ENCODE measurements at places on chromosomes 7 and 10. TPM values are rescaled to one million over a fixed set of nuclear protein-coding genes. Genes with fewer than 3 reads are reported as not detected.

The WDR86 gene
- total RNA-seq, result not detected

The CAMK2B gene
- total RNA-seq, result 0.11 TPM

The MYOZ1 gene
- total RNA-seq, result 0.80 TPM

The ITGA8 gene
- total RNA-seq, result not detected

The KIAA1549 gene
- 12.4 TPM for total RNA-seq

The C10orf90 gene
- total RNA-seq, result not detected

The GJD4 gene
- total RNA-seq, result not detected

The FRMPD2 gene
- total RNA-seq, result not detected

The ANKRD1 gene
- total RNA-seq, result 16.1 TPM

The EN2 gene
- not detected for total RNA-seq

The ATG9B gene
- 0.09 TPM for total RNA-seq

GRCh38 chr10:44806950-44807349, 104.2 kb upstream of the TMEM72 start:
- no peak overlapping the region for H3K27ac ChIP-seq
- no peaks in the 10 kb centered on the region for H3K27me3 ChIP-seq
- no peak overlapping the region for H3K4me3 ChIP-seq

GRCh38 chr10:102841827-102842345, 4.7 kb upstream of the CYP17A1 start:
- DNase-seq, result no peak
- H3K27me3 ChIP-seq, result peaks cover 25% of the 10 kb centered on the region
- no peak overlapping the region for H3K4me3 ChIP-seq
- H3K4me1 ChIP-seq, result peaks cover 6% of the 10 kb centered on the region
- H3K36me3 ChIP-seq, result peaks cover 34% of the 10 kb centered on the region
- H3K27ac ChIP-seq, result no peak overlapping the region

- H3K27me3 ChIP-seq, result no peaks in the 10 kb centered on the region
- H3K4me3 ChIP-seq, result no peak overlapping the region
- H3K36me3 ChIP-seq, result peaks cover 5% of the 10 kb centered on the region
- no peak overlapping the region for H3K27ac ChIP-seq
- H3K4me1 ChIP-seq, result no peaks in the 10 kb centered on the region
Measured at GRCh38 chr7:16114633-16115032, 306.7 kb downstream of the CRPPA start.

- no peak for DNase-seq
- no peaks in the 10 kb centered on the region for H3K27me3 ChIP-seq
- no peaks in the 10 kb centered on the region for H3K4me1 ChIP-seq
- H3K27ac ChIP-seq, result no peak overlapping the region
Measured at GRCh38 chr10:56319386-56319785, 41.7 kb downstream of the ZWINT start.

DNA sequence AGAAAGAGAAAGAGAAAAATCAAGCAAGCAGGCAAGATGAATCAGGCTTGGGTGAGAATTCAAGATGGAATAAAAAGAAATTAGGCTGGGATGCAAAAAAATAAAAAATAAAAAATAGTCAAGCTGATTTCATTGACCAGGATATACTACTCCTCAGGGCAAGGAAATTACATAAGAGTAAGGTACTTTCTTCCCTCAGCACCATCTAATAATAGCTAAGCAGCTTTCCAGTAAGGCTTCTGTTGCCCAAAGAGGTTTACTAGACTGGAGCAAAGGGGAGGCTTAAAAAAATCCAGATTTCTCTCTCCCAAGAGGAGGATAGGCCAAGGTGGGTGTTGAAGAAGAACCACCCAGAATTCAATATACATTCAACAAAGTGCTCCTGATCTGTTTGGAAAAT, 93.6 kb downstream of the NEURL1 start:
- peaks cover 16% of the 10 kb centered on the region for H3K27me3 ChIP-seq
- no peak for DNase-seq
- H3K4me1 ChIP-seq, result no peaks in the 10 kb centered on the region
- H3K36me3 ChIP-seq, result peaks cover 14% of the 10 kb centered on the region

DNA sequence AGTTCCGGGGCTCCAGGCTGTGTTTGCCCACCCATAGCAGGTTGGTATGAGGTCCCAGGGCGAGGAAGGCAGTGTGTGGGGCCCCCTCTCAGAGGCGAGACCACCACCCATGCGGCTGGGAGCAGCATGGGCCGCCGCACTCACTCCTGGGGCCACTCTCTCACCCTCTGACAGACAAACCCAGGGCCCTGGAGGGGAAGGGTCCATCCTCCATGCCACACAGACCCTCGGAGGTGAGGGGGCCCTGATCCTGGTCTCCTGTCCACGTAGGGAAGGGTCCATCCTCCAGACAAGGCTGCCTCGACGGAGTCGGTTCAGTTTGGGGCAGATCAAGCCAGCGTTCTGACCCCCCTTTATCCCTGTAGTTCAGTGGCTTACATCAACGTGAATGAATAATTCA, 230.8 kb downstream of the ELFN1 start:
- peaks cover 4% of the 10 kb centered on the region for H3K36me3 ChIP-seq
- no peak overlapping the region for H3K27ac ChIP-seq
- no peaks in the 10 kb centered on the region for H3K27me3 ChIP-seq
- peaks cover 15% of the 10 kb centered on the region for H3K4me1 ChIP-seq
- no peak for DNase-seq

DNA sequence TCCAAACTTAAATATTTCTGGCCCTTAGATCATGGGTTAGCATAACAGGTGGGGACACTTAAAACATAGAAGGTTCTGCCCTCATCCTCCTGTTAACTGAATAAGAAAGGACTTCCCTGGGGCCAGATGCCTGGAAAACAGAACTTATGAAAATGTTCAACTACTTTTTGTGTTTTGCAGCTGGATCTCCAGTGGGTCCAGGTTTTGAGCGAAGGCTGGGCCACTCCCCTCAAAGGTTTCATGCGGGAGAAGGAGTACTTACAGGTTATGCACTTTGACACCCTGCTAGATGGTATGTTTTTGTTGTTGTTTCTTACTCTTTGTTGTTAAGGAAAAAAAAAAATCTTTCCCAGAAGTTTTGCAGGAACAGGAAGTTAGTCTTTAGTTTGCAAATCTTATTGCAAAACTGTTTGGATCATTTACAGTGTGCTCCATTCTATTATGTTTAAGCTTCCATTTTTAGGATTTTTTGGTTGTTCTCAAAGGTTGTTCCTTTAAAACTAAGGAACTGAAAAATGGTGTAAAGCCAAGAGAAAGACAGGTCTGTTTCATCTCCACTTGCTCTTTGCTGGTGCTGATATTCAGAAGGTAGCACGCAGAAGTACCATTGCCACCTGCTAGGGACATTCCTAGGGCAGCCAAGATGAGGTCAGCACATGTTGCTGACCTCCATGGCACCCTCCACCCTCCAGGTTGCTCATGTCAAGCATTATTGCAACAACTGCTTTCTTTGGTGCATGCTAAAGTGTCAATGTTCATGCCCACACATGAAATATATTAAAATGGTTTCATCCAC, 56.1 kb downstream of the PAPSS2 start:
- H3K4me1 ChIP-seq, result peaks cover 10% of the 10 kb centered on the region
- no peaks in the 10 kb centered on the region for H3K27me3 ChIP-seq
- H3K36me3 ChIP-seq, result peaks cover 65% of the 10 kb centered on the region
- no peak for DNase-seq
- peak overlapping the region; percentile 43 for H3K27ac ChIP-seq

DNA sequence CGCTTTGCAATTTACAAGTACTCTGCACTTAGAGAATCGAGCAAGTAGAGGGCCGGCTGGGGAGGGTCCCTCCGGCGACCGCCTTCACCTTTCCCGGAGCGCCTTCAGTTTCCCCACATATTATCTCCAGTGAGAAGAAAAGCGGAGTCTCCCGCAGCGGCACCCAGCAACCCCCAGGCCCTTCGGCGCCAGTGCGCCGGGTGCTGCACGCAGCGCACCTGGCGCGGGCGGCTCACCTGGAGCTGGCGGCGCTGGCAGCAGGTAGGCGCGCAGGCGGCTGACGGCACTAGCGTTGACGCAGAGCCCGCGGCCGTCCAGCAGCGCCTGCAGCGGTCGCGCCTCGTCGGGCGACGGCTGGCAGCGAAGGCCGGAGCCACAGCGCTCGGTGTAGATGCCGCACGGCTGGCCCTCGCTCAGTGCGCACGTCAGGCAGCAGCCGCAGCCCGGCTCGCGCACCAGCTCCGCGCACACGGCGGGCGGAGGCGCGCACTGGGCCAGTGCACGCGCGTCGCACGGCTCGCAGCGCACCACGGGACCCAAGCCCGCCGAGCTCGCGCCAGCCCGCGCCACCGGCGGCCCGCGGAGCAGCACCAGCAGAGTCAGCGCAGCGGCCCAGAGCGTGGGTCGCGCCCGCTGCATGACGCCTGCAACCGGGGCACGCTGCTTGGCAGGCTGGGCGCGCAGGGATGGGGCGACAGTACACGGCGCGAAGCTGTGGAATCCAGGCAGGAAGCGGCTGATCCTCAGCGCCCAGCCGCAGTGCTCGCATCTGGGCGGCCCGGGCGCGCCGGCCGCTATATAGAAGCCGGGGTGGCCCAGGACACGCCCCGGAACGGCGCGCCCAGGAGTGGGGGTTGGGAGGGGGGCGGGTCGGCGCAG, at the start of gene IGFBP3:
Gene IGFBP3 (minus strand): TSS at position 771 of the 879 bp plus-strand sequence. CDS start 132 bp downstream, at position 639.
- H3K4me1 ChIP-seq, result peaks cover 72% of the 10 kb centered on the region
- DNase-seq, result peak; percentile 63
- H3K36me3 ChIP-seq, result peaks cover 19% of the 10 kb centered on the region
- H3K27ac ChIP-seq, result peak within 1 kb of the TSS; percentile 55

GRCh38 chr10:43126759-43127424, 11.4 kb upstream of the CSGALNACT2 start:
- DNase-seq, result no peak
- H3K36me3 ChIP-seq, result no peaks in the 10 kb centered on the region
- H3K27me3 ChIP-seq, result peaks cover 20% of the 10 kb centered on the region
- no peak overlapping the region for H3K4me3 ChIP-seq
- H3K27ac ChIP-seq, result no peak overlapping the region

- peaks cover 29% of the 10 kb centered on the region for H3K36me3 ChIP-seq
- DNase-seq, result no peak
- H3K4me3 ChIP-seq, result no peak overlapping the region
Measured at GRCh38 chr7:44117801-44118429, 5.4 kb downstream of the POLD2 start.

GRCh38 chr7:157276091-157276561, 60.7 kb upstream of the DNAJB6 start:
- H3K27ac ChIP-seq, result peak overlapping the region; percentile 78
- H3K27me3 ChIP-seq, result peaks cover 5% of the 10 kb centered on the region
- H3K36me3 ChIP-seq, result peaks cover 13% of the 10 kb centered on the region
- H3K4me1 ChIP-seq, result peaks cover 38% of the 10 kb centered on the region
- no peak for DNase-seq
- H3K4me3 ChIP-seq, result no peak overlapping the region

- peaks cover 13% of the 10 kb centered on the region for H3K4me1 ChIP-seq
- no peaks in the 10 kb centered on the region for H3K36me3 ChIP-seq
- H3K4me3 ChIP-seq, result peak overlapping the region; percentile 34
Measured at GRCh38 chr10:71312811-71313789, 6.0 kb upstream of the SLC29A3 start.

GRCh38 chr7:66099551-66100407, 14.9 kb upstream of the CRCP start:
- peak overlapping the region; percentile 92 for H3K27ac ChIP-seq
- DNase-seq, result peak; percentile 88
- H3K36me3 ChIP-seq, result peaks cover 6% of the 10 kb centered on the region
- no peaks in the 10 kb centered on the region for H3K27me3 ChIP-seq

- H3K4me3 ChIP-seq, result peak overlapping the region; percentile 53
- H3K27me3 ChIP-seq, result peaks cover 49% of the 10 kb centered on the region
- H3K4me1 ChIP-seq, result peaks cover 91% of the 10 kb centered on the region
- peaks cover 81% of the 10 kb centered on the region for H3K36me3 ChIP-seq
- H3K27ac ChIP-seq, result peak overlapping the region; percentile 80
Measured at GRCh38 chr7:134819401-134819800, 40.0 kb downstream of the CALD1 start.

GRCh38 chr7:108210796-108211195, 80.6 kb upstream of the LAMB4 start:
- no peaks in the 10 kb centered on the region for H3K36me3 ChIP-seq
- H3K4me3 ChIP-seq, result no peak overlapping the region
- DNase-seq, result no peak
- H3K27ac ChIP-seq, result peak overlapping the region; percentile 77
- peaks cover 5% of the 10 kb centered on the region for H3K27me3 ChIP-seq

- peaks cover 5% of the 10 kb centered on the region for H3K4me1 ChIP-seq
- peaks cover 9% of the 10 kb centered on the region for H3K27me3 ChIP-seq
- H3K27ac ChIP-seq, result no peak overlapping the region
Measured at GRCh38 chr10:132938472-132939339, 3.7 kb downstream of the CFAP46 start.

- peaks cover 47% of the 10 kb centered on the region for H3K4me1 ChIP-seq
- H3K4me3 ChIP-seq, result no peak overlapping the region
- peak; percentile 15 for DNase-seq
- peaks cover 30% of the 10 kb centered on the region for H3K36me3 ChIP-seq
Measured at GRCh38 chr10:96910488-96911395, 78.6 kb downstream of the LCOR start.

- no peaks in the 10 kb centered on the region for H3K27me3 ChIP-seq
- no peak for DNase-seq
- no peak overlapping the region for H3K4me3 ChIP-seq
- peaks cover 13% of the 10 kb centered on the region for H3K4me1 ChIP-seq
- peaks cover 16% of the 10 kb centered on the region for H3K36me3 ChIP-seq
Measured at GRCh38 chr10:4046712-4047354, 261.8 kb upstream of the KLF6 start.

- H3K27me3 ChIP-seq, result no peaks in the 10 kb centered on the region
- H3K27ac ChIP-seq, result no peak overlapping the region
- no peak overlapping the region for H3K4me3 ChIP-seq
- no peak for DNase-seq
- H3K36me3 ChIP-seq, result peaks cover 15% of the 10 kb centered on the region
Measured at GRCh38 chr7:45103958-45104843, 7.3 kb downstream of the TBRG4 start.

DNA sequence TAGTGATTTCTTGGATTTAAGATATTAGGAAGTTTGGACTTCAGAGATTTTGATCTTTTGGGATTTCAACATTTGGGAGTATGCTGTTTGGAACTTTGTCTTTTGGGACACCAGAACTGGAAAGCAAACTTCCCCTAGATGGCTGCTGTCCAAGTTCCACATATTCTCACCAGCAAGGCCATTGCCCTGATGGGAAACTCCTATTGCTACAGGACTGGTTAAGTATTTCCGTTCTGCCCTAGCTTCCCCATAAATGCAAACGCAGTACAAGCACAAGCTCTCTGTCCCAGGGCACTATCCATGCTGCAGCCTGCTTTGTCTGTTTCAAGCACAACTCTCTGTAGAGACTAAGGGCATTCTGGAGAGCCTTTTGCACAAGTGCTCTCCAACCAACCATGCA, 79.3 kb upstream of the SLC25A13 start:
- H3K4me3 ChIP-seq, result no peak overlapping the region
- no peak overlapping the region for H3K27ac ChIP-seq
- no peak for DNase-seq
- H3K27me3 ChIP-seq, result no peaks in the 10 kb centered on the region
- peaks cover 15% of the 10 kb centered on the region for H3K4me1 ChIP-seq
- no peaks in the 10 kb centered on the region for H3K36me3 ChIP-seq

DNA sequence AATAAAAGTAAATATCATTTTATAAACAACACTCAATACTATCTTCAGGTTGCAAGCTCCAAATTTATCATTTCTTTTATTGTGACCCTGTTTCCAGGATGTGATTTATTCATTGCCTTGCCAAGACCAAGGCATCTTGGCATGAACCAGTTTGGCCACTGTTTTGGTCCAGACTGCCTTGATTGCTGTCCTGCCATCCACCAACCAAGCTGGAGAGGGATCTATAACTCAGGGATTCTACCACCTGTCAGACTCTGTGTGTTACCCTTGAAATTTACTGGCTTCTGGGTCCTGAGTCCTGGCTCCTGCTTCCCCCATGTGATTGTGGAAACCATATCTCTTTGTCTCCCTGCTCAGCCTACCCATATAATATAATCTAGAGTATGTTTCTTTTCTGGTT, 343.0 kb downstream of the GPAM start:
- no peaks in the 10 kb centered on the region for H3K27me3 ChIP-seq
- no peak overlapping the region for H3K27ac ChIP-seq
- H3K4me1 ChIP-seq, result no peaks in the 10 kb centered on the region

Data from HFFc6 (cell line).